ENCODE measurements at places on chromosomes 1 and 21.
A peak's percentile ranks its signal among the peaks of the same experiment; 100 is the strongest.

DNA sequence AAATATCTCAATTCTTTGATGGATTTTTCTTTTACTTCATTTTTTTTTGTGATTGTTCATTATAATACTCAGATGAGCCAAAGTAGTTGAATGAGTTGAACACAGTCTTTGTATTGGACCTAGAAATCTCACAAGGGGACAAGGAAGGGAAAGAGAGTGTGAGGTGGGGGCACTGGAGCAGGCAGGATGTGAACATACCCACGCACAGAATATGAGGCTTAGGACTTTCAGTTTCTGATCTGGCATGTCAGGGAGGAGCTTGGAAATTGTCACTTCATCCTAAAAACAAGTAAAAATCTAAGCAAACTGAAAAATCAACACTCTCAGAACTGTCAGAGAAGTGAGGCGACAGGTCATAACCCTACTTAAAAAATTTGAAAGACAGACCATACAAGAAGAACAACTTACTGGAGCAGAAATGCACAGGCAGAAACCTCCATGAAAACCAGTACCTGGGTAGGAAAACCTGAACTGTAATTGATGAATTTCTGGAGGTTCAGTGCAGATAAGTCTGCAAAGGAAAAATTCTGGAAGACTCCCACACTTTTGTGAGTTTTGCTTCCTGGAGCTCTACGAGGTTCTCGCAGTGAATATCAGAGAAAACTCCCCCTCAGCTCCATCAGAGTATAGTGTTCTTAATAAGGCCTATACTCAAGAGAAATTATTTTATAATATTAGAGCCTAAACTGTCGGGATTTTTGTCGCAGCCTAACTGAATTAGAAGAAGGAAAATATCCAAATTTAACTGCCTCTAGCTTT lies 3.6 kb upstream of the PTGS2 start:
- no peak for DNase-seq

- DNase-seq = no peak
Observed at GRCh38 chr1:31502253-31502652, 74.1 kb upstream of the TINAGL1 start.

- no peak for DNase-seq
Observed at GRCh38 chr1:233364695-233365539, 37.4 kb downstream of the MAP3K21 start.

DNA sequence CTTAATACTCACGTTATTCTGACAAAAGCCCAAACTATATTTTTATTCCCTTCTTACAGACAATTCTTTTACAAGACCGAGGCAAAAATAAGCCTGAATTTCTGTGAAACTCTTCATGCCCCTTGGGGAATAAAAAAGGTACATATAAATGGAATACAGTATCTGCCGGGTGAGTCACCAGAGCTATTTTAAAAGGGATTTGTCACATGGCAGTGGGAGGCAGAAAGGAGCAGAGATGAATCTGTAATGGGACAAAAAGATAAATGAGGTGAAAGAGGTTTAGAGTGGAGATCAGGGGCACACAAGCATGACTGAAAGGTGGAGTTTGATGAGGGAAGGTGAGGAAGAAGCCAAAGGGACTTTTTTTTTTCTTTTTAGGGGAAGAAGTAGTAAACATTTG lies 8.8 kb downstream of the XCL1 start:
- DNase-seq = no peak

- no peak for DNase-seq
Observed at GRCh38 chr1:57844382-57844980, 420.6 kb upstream of the DAB1 start.

- DNase-seq = no peak
Observed at GRCh38 chr1:184296466-184297243, 90.2 kb upstream of the C1orf21 start.

- DNase-seq = no peak
Observed at GRCh38 chr21:31201548-31201947, 142.5 kb downstream of the TIAM1 start.

DNA sequence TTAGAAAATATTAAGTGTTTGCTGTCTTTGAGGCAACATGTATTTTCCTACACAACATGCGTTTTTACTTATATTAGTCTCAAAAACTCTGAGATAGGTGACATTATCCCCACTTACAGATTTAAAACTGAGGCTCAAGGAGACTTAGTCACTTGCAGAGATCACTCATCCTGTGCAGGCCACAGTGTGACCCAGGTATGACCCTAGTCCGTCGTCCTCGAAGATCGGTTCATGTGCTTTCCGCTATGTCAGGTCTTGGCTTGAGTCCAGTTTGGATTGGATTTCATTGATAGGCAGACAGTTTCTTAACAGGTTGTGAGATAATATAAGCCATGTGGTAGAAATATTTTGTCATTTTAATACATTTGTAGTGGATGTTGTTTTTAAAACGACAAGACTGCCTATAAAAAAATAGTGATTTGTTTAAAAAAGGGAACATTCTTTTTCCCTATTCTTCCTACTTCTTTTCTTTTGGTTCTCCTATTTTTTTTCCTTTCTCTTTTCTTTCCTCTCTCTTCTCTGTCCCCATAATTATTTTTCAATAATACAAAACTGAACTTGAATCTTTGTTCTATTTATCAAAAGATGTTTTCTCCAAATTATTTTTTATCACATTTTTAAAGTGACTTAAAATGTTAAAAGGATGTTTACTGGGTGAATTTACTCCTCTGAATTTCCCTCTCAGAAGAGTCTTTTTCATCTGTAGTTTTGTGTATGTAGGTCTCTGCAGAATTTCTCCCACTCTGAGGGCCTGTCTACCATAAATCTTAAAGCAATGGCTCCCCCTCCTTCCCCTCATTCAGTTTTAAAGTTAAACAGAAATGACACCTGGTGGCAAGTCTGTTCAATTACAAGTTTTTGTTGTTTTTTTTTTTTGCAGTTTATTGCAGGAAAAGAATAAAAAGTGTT lies 81.8 kb downstream of the PHTF1 start:
- DNase-seq = no peak

GRCh38 chr21:16992448-16992847 lies 520.4 kb upstream of the CXADR start:
- DNase-seq = no peak

- DNase-seq = no peak
Observed at GRCh38 chr1:56194701-56195300, 384.6 kb downstream of the PLPP3 start.

DNA sequence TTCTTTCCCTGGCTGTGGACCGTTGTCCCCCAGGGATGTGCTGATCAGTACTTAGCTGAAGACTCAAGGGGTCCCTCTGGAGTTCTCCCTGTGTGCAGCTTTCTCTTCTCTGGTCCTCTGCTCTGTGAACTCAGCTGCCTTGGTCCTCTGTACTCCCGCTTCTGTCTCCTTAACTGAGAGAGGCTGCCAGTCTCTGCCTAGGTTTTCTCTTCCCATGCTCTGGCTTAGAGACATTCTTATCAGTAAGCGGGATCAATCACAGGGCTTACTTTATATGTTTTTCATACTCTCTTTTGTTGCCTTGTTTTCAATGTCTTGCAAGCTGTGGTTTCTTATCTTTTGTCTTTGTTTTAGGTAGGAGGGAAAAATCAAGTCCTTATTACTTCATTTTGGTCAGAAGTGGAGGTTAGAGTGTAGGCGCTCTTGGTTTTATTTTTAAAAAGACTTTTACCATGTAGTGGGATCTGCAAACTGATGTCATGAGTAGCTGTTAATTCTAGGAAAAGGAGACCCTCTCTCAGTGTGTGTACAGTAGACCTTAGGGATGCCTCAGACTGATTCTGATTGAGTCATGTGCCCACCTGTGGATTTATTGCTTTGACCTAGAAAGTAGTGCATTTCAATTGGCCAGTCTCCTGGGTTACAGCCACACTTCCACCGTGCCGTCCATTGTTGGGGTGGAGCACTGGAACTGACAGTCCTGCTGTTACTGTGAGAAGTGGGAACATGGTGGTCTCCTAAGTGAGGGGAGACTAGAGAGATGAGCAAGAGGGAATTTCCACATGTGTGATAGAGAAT lies 46.6 kb downstream of the TTC3 start:
- DNase-seq = peak; percentile 1

DNA sequence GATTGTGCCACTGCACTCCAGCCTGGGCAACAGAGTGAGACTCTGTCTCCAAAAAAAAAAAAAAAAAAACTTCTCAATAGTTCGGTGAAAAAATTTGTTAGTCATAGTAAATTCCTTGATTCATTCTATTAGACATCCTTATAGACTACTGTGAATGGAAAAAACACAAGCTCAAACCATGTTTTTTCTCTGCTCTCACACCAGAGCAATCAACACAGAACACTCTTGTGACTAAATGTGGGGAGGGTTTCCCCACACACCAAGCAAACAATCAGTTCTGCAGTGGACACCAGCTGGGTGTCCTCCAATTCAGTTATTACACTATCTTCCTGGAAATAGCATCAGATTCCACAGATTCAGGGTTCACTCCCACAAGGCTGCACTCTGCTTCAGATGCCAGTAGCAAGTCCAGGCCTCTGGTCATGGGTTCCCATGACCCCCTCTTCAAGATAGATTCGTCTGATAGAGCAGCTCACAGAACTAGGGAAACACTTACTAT lies 69.1 kb upstream of the TEKT2 start:
- DNase-seq = no peak

GRCh38 chr1:167716000-167716271 lies 5.8 kb upstream of the MPZL1 start:
- DNase-seq = no peak

- DNase-seq = no peak
Observed at GRCh38 chr1:170239445-170239844, 93.7 kb downstream of the NTMT2 start.

DNA sequence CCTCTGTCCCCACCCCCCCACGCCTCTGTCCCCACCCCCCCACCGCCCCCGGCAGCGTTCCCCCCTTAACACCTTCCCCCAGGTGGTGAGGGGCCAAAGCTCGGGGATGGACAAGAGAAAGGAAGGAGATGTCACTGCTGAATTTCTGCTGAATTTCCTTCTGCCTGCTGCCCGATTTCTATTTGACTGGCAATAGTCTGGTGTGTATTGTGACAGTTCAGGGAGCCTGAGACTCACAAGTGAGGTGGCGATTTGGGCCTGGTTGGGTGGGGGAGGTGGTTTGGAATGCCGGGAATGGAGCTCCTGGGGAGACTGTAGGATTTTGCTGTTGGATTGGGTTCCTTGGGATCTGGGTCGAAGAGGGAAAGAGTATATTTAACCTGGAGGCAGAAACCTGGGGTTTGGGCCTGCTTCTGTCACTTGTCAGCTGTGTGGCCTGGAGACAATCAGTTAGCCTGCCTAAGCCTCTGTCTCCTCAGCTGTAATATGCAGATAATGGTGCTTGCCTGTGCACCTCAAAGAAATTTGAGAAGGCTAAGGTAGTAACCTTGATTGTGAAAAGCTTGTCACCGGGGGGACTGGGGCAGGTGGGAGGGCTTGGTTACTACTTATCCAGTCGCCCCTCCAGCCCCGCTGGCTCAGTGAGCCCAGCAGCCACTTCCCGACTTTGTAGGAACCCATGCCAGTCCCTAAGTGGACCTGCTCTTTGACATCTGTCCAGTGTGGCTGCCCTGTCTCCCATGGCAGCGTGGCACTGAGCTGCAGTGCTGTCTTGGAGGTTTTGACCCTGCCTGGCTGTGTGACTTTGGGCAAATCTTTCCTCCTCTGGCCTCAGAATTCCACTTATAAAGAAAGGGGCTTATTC lies 7.7 kb upstream of the LMNA start:
- DNase-seq = no peak

GRCh38 chr1:62175568-62176179 lies 19.0 kb upstream of the L1TD1 start:
- peak; percentile 24 for DNase-seq

GRCh38 chr1:187168297-187168696 lies 339.5 kb downstream of the PLA2G4A start:
- no peak for DNase-seq

- no peak for DNase-seq
Observed at GRCh38 chr1:30511106-30511505, 212.3 kb downstream of the MATN1 start.

DNA sequence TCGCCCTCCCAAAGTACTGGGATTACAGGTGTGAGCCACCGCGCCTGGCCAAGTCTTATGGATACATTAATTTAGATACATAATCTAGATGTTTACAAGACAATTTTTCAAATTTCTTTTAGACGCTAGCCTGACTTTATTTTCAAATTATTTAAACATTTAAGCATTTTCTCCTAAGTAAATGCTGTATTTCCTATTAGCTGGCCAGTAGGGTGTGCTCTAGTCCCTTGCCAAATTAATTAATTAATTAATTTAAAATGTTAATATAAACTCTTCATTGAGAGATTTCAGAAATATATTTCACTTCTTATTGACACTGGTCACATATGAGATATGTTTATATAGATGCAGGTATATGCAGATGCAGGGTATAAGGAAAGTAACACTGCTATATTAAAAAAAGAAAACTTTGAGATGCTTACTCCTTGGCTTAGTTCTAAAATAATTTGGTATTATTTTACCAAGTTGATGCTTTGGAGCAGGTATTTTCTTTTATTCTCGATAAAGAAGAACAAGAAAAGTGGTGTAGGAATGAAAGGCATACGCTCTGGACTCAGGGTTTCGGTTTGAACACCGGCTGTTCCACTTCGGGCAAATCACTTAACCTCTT lies 5.2 kb upstream of the ERRFI1 start:
- DNase-seq = no peak

DNA sequence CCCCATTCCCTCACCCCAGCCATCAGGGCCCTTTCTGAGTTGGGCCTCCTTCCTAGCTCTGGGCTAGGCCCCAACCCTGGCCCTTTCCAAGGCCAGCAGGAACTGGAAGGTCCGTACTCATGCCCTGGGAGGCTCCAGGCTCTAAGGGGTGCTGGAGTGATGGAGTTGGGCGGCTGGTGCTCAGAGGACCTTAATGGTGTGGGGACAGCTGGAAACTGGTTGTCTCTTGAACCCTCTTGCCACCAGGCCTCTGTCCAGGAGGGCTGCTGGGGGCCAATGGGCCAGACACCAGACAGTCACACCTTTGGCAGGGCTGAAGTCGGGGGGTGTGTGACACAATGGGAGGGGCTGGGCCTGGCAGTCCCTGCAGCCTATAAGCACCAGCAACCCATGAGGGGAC lies 9.2 kb upstream of the PADI1 start:
- no peak for DNase-seq

DNA sequence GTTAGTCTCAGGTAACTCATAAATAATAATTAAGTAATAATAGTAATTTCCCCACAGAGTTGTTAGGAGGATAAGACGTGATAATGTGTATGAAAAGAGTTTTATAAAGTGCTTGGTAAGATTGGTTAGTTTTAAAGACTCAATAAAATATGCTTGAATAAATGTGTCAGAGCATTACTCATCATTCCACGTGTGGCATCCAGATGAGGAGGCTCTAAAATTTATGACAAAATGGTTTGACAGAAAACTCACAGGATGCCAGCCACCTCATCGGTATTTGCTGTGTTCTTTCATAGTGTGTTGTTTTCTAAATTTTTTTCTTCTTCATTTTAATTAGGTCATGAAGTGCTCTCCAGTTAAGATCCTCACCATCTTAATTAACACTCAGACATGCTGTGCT lies 19.1 kb upstream of the SPAG17 start:
- DNase-seq = no peak

DNA sequence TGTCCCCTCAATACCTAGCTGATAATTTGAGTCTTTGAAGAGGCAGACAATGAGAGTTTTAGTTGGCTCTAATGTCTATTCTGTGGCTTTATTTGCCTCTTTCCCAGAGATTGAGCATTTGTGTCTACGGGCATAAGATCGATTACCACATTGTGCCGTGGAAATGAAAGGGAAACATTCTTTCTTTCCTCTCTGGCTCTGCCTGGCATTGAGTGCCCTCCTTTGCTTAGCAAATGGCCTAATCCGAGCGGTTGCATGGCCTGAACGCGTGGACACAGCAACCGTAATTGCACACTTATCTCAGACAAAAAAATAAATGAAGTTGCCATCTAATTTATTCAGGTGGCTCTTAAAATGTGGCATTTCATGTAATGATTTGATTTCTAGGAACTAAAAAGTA lies 247.9 kb downstream of the ADGRL2 start:
- DNase-seq = no peak

- DNase-seq = no peak
Observed at GRCh38 chr21:34715518-34715917, 46.7 kb downstream of the CLIC6 start.
